ENCODE measurements at places on chromosomes 6 and 20. TPM values are rescaled to one million over a fixed set of nuclear protein-coding genes. Genes with fewer than 3 reads are reported as not detected.

GRCh38 chr20:50848341-50848808 is 53.5 kb downstream of the BCAS4 start:
- DNase-seq, result peak; percentile 52

DNA sequence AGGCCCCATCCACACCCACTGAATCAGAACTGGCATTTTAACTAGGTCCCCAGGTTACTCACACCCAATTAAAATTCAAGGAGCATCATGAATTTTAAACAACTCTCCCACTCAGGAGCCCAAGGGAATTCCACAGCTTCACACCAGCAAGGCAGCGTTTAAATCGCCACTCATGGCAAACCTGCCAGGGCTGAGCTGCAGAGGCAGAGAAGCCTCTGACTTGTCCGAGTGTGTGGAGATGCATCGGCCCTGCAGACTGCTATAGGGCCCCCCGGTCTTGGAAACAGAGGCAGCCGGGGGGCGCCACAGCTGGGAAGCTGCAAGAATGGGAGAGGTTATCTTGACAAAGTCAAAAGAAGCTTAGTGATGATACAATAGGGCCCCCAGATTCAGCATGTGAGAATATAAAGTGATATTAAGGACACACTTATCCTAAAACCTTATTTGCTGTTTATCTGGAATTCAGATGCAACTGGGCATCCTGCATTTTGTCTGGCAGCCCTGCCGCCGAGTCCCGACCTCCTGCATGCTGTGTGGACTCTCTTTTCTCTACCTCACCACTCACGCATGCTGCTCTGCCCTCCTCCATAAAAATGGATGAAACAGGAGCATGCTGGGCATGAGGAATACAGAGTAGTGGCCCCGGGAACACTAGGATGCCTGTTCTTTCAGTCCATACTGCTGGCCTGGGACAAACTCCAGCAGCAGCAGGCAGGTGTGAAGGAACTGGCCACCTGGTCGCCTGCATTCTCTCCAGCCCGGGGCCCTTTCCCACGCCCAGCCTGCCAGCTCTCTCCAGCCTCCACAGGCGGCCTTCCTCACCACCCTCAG is 126.1 kb downstream of the PXDC1 start:
- no peak for DNase-seq

DNA sequence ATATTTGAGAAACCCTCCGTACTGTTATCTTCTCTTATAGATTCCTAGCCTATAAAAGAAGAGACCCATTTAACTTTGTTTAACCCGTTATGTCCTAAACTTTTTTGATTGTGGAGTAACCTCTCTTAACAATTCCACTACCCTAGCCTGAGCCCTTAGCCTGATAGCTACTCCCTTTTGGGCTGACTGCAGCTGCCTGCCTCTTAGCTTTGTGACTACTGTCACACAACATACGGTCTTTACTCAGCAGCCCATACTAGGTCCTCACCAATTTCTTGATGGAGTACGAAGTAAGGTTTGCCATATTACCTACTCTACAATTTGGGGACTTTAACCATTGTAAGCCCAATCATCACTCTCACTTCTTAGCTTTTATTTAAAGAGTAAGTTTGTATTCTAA is 72.7 kb downstream of the QRSL1 start:
- no peak for DNase-seq

- no peak for DNase-seq
Measured at GRCh38 chr6:91149956-91150705, 563.3 kb upstream of the MAP3K7 start.

GRCh38 chr6:33761922-33762629 is 15.4 kb upstream of the IP6K3 start:
- DNase-seq, result peak; percentile 39

DNA sequence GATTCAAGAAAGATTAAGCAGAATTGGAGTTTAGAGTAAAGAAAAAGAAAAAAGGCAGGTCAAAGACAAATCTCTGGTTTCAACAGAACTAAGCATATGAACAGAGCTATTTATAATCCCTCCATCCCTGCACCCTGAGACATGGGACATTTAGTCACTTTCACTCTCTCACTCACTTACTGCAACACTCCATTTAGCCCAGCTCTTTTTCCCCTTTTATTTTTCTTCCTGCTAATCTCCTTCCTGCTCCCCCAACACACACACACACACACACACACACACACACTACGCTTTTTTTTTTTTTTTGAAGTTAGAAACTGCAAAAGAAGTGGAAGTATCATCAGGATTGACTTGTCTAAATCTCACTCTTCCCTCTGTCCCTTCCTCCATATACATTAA is 45.1 kb upstream of the TBC1D7 start:
- DNase-seq, result peak; percentile 21

- DNase-seq, result peak; percentile 79
Measured at GRCh38 chr6:149077208-149077607, 240.3 kb upstream of the TAB2 start.

- no peak for DNase-seq
Measured at GRCh38 chr6:27797960-27798359, 114.2 kb downstream of the OR2B2 start.

GRCh38 chr20:23010096-23010495 is 25.0 kb upstream of the SSTR4 start:
- DNase-seq, result no peak

DNA sequence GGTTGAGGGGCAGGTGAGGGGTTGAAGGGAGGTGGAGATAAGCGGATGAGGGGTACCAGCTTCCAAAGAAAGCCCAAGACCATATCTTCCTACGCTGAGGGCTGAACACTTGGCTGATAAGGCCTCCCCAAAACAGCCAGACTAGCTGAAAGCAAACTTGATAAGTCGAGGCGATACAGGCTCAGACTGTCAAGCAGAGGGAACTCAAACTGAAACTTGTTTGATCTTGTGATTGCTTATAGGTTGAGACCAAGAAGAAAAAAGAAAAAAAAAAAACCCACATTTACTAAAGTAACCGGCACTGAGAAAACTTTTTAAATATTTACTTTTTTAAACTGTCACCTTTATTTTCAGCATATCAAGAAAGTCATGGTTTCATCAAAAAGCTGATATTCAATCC is 73.6 kb downstream of the TRERF1 start:
- no peak for DNase-seq

GRCh38 chr20:52921340-52921739 is 50.8 kb upstream of the TSHZ2 start:
- no peak for DNase-seq

GRCh38 chr6:40331545-40331944 is 255.6 kb downstream of the LRFN2 start:
- no peak for DNase-seq

GRCh38 chr6:133504761-133505160 is 263.6 kb downstream of the EYA4 start:
- peak; percentile 77 for DNase-seq

GRCh38 chr20:356745-357144 is 9.8 kb downstream of the NRSN2 start:
- no peak for DNase-seq

GRCh38 chr20:23092384-23092756 is 6.2 kb upstream of the CD93 start:
- peak; percentile 50 for DNase-seq

GRCh38 chr6:131003488-131004386 is 59.3 kb downstream of the EPB41L2 start:
- no peak for DNase-seq

DNA sequence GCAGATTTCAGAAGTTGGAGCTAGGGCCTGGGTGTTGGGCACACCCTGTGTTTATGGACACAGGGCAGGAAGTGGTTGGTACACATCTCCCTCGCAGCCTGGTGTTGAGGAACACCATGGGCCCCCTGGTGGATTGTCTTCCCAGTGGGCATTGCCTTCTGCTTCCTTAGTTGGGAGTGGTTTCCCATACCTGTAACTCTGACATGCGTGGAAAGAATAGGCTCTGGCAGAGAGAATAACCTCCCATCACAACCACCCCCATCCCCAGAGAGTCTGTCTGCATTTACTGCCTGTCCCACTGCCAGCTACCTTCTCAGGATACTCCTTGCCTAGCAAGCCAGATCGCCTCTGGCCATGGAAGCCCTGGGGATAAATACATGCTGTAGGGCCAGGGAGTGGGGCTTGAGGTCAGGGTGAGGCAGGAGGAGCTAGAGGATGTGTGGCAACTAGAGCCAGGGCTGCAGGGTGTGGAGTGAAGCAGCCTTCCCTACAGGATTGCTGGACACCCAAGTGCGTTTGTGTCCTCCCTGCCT is 14.7 kb downstream of the LRRC73 start:
- DNase-seq, result no peak

DNA sequence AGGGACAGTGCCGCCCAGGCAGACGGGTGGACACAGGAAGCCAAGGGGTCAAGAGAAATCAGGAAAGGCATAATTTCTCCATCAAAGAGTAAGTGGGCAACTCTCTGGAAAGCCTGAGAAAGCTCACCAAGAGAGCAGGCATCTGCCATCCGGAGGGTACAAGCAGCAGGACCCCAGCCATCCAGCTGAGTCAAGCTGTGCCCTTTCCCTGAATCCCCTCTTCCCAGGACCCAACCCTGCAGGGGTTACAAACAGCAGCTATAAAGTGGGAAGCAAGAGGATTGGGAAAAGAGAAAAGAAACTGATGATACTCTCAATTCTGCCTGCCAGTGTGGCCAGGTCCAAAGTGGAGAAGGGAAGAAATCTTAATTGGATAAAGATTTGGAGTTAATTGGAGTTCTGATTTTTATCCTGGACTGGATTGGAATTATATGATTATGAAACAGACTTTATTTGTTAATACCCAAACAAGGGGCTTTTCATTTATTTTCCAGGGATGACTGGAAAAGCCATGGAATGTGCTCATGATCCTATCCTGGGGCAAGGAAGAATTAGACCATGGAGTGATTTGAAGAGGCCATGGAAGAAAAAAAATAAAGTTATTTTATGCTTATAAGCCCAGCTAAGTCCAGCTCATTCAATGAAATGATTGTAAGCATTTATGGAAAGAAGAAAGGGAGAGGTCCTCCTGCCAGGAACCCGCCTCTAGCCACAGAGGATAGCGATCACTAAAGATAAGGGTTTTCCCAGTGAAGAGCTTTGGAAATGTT is 34.9 kb downstream of the NHLRC1 start:
- DNase-seq, result no peak

DNA sequence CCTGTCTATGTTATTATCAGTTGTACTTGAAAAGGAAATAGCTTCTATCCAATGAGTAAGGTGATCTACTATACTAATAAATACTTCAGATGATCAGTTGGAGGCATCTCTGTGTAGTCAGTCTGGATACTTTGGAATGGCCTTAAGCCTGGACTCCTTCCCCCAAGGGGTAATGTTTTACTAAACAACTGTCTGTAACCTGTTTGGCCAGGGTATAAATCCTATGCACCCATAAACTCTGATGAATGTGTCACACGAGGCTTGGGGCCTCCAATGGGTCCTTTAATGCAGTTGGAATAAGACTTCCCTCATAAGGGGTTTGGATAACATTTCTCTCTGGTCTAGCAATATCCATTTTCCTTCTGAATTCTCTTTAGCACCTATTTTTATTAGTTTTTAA is 19.5 kb upstream of the SLC52A3 start:
- no peak for DNase-seq

DNA sequence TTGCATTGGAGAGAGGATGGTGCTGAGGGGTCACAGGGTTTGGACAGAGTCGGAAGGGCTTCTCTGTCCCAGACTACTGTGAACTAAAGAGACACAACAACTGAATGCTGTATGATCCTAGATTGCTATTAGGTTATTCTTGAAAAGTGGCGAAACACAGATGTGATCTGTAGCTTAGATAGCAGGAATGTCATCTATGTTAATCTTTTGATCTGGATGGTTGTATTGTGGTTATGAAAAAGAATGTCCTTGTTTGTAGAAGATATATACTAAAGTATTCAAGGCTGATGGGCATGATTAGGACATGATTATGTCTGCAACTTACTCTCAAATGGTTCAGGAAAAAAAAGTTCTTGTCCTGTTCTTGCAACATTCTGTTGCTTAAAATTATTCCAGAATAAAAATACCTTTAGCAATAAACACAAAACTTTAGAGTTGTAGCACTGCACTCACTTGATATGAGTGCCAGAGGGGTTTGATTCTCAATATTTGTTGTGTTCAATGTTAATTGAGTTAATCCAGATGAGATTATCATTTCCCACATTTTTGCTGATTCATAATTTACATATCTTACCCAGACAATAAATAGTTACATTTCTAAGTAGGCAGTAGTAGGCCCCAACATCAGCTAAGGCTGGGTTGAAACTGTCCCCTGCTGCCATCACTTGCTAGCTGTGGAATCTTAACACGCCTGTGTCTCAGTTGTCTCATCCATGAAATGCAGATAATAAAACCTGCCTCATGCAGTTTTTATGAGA is 645.2 kb downstream of the KIF16B start:
- DNase-seq, result no peak

GRCh38 chr6:11810039-11810541 is 31.5 kb upstream of the ADTRP start:
- DNase-seq, result peak; percentile 96

DNA sequence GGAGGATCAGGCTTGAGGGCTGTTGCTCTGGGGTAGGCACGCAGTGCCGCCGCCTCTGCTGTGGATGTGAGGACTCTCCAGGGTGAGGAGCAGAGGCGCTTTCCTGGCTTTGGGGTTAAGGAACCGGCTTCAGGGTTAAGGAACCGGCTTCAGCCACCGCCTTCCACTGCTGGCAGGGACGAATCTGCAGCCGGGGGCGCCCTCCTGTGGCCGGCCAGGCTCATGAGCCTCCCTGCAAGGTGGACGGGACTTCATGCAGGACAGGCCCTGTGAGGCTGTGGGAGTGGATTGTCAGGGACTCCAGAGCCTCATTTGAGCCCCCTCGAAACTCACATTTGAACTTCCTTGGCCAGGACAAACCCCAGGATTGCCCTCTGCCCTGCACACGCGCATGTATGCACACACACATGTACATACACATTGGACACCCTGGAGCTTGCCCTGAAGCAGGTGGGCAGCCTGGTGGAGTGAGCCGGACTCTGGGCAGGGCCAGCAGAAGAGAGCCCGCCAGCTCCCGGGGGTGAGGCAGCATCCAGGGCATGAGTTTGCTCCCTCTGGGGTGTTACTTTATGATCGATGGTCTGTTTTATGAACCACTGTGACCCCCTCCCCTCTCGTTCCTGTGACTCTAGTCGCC is 146.9 kb downstream of the PHACTR3 start:
- DNase-seq, result peak; percentile 9

- DNase-seq, result peak; percentile 38
Measured at GRCh38 chr20:4544765-4545164, 176.9 kb upstream of the PRND start.

Gene LST1
- total RNA-seq, result not detected

Gene SNAI1
- 2.7 TPM for total RNA-seq

Gene EPHA7
- total RNA-seq, result 1.5 TPM

Gene KIF6
- total RNA-seq, result 0.08 TPM

Gene DOK5
- total RNA-seq, result 85.6 TPM

Gene C6orf163
- 3.9 TPM for total RNA-seq

Gene OOEP
- total RNA-seq, result not detected

Gene BMP5
- not detected for total RNA-seq

Gene EFCAB8
- not detected for total RNA-seq

Gene OR2J3
- not detected for total RNA-seq

Data from fibroblast of the aortic adventitia (primary cell).